ENCODE measurements at places on chromosomes 2 and 18. TPM values are rescaled to one million over a fixed set of nuclear protein-coding genes. Genes with fewer than 3 reads are reported as not detected.

AQP4 gene
- not detected for total RNA-seq

- no peaks in the 10 kb centered on the region for H3K36me3 ChIP-seq
- peaks cover 37% of the 10 kb centered on the region for H3K4me1 ChIP-seq
- no peaks in the 10 kb centered on the region for H3K27me3 ChIP-seq
These were observed 74.8 kb upstream of the ZNF532 start for GRCh38 chr18:58789876-58790240.

- peak; percentile 96 for DNase-seq
- no peaks in the 10 kb centered on the region for H3K36me3 ChIP-seq
- peaks cover 19% of the 10 kb centered on the region for H3K4me1 ChIP-seq
- no peak overlapping the region for H3K4me3 ChIP-seq
- peak overlapping the region; percentile 92 for H3K27ac ChIP-seq
- no peaks in the 10 kb centered on the region for H3K27me3 ChIP-seq
These were observed 16.5 kb downstream of the TWIST2 start for GRCh38 chr2:238864207-238865014.

DNA sequence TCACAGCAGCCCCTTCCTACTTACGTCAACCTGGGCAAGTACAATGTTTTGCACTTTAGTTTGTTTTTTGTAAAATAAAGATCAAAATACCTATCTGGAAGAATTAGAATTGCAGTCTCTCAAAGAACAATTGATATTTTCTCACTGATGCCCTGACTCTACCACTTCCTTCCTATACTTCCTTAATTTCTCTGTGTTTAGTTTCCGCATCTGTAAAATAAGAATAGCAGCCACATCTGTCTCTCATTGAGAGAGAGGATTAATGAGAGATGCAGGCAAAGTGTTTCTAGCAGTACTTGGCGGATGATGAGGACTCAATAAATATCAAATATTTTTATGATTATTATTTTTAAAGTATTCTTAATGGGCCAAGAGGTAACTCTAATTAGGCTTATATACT is 122.6 kb upstream of the PIEZO2 start:
- H3K4me1 ChIP-seq, result no peaks in the 10 kb centered on the region
- no peak for DNase-seq
- no peaks in the 10 kb centered on the region for H3K36me3 ChIP-seq
- no peak overlapping the region for H3K4me3 ChIP-seq
- H3K27ac ChIP-seq, result no peak overlapping the region

All from endothelial cell of umbilical vein (primary cell).